ENCODE measurements at places on chromosomes 7 and 10. TPM values are rescaled to one million over a fixed set of nuclear protein-coding genes. Genes with fewer than 3 reads are reported as not detected.

The TAS2R4 gene
- total RNA-seq, result 1.5 TPM

The ZNF467 gene
- total RNA-seq, result 1.0 TPM

The RPEL1 gene
- total RNA-seq, result 0.17 TPM

The PIK3CG gene
- not detected for total RNA-seq

The FMC1 gene
- total RNA-seq, result 11.0 TPM

The FAM25A gene
- total RNA-seq, result not detected

All from fibroblast of lung (primary cell).